Dermis blood vessel endothelial cell (primary cell): ENCODE measurements at places on chromosomes 2 and 18. TPM values are rescaled to one million over a fixed set of nuclear protein-coding genes. Genes with fewer than 3 reads are reported as not detected.

Gene HOXD11
- total RNA-seq, result 0.17 TPM in 1 of 2 replicates, not detected in the other

Gene ITGB6
- total RNA-seq, result 0.85 and 1.3 TPM in 2 replicates

Gene NDUFS1
- total RNA-seq, result 173 and 195 TPM in 2 replicates

Gene OSR1
- total RNA-seq, result 0.09 and 0.17 TPM in 2 replicates

Gene NOL4
- not detected in 2 replicates for total RNA-seq

Gene LYPD1
- 0.34 and 0.51 TPM in 2 replicates for total RNA-seq

Gene LONRF2
- total RNA-seq, result under 0.01 TPM in 1 of 2 replicates, not detected in the other

Gene NBAS
- total RNA-seq, result 101 and 108 TPM in 2 replicates

Gene C2orf66
- total RNA-seq, result under 0.01 and 0.14 TPM in 2 replicates
